ENCODE measurements at places on chromosomes 13 and 19.

- no peak for DNase-seq
Observed at GRCh38 chr19:16327911-16328823, 3.5 kb downstream of the KLF2 start.

DNA sequence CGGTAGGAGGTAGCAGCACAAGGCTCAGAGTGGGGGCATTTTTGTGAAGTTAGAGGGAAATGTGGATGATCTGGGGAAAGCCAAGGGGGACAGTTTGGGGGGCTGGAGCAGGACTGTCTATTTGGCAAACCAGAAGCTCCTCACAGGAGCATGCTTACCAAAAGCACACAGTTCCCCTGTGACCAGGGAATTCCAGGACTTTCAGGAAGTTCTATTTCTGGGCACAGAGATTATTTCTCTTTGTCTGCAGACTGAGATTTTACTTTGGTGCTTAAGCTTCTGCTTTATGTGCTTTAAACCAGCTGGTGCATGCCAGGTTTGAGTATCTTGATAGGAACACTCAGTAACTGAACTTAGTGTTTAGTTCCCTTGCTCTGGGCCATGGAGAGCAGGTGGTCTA is 525.3 kb downstream of the DIAPH3 start:
- no peak for DNase-seq

DNA sequence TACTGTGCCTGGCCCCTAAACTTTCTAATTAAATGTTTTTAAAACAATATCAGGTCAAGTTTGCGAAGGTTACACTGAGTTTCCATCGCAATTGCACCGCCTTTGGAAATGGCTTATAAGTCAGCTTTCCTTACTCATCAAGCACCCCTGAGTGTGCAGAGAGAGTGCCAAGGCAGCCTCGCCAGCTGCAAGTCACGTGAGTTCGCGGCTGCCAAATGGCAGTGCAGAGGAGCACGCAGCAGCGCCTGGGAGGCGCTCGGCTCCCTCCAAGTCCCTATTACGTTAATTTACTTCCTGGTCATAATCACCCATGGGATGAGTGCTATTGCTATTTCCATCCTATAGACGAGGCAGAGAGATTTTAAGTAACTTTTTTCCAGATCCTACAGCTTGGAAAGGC is 319.6 kb downstream of the TEX29 start:
- no peak for DNase-seq

- DNase-seq, result no peak
Observed at GRCh38 chr13:48715977-48716376, 62.2 kb downstream of the CYSLTR2 start.

- DNase-seq, result no peak
Observed at GRCh38 chr19:38693380-38694223, 46.2 kb downstream of the ACTN4 start.

DNA sequence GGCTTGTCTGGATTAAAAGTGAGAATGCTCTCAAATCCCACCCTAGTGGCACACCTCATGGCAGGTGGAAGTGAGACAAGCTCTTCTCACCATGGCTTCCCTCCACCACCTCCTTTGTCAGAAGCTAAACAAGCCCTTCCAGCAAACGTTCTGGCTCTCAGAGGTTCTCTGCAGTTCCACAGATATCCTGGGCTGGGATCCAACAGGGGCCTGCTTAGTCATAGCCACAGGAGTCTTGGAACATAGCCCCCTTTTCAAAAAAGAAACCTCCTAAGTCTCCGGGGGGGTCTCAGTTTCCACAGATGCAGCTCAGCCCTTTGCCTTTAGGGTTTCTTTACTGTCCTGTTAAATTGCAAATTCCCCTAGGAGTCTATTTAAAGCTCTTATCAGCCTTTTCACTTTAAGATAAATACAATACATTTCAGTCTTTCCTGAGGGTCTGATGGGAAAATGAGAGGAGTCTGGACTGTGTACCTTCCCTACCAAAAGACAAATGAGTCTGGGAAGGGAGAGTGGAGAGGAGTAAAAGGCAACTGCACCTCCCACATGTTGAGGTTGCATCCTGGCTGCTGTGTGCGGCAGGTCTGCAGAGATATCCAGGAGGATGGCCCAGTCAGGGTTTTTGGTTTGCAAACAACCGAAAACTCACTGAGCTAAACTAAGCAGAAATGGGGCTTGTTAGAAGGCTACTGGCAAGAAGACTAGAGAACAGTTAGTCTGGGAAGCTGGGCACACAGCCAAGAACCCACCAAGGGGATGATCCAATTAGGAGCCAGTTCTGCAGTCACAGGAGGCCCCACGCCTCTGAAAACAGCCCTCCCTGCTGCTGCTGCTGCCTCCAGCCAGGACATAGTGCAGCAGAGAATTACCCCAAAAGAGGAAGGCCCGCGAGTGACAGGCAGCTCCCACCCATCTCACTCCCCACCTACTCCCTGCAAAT is 41.4 kb upstream of the SERP2 start:
- DNase-seq, result no peak

GRCh38 chr13:32588736-32589135 is 2.5 kb downstream of the PDS5B start:
- no peak for DNase-seq

DNA sequence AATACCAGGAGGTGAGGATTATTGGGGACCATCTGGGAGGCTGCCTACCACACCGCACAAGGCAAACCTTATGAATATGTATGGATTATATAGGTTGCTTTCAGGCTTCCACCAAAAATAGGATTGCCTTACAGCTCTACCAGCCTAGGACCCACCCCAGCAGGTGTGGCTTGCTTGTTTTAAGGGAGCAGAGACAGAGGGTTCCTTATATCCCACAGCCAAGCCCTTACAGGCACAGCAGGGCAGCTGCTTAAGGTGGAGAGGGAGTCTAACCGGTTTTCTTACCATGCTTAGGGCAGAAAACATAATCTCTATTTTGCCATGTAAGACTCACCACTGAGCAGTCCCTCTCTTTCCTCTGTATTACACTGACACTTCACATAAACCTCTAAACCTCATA is 16.1 kb upstream of the TTYH1 start:
- DNase-seq, result no peak

- DNase-seq, result no peak
Observed at GRCh38 chr19:57512845-57513244, 13.1 kb downstream of the ZNF773 start.

DNA sequence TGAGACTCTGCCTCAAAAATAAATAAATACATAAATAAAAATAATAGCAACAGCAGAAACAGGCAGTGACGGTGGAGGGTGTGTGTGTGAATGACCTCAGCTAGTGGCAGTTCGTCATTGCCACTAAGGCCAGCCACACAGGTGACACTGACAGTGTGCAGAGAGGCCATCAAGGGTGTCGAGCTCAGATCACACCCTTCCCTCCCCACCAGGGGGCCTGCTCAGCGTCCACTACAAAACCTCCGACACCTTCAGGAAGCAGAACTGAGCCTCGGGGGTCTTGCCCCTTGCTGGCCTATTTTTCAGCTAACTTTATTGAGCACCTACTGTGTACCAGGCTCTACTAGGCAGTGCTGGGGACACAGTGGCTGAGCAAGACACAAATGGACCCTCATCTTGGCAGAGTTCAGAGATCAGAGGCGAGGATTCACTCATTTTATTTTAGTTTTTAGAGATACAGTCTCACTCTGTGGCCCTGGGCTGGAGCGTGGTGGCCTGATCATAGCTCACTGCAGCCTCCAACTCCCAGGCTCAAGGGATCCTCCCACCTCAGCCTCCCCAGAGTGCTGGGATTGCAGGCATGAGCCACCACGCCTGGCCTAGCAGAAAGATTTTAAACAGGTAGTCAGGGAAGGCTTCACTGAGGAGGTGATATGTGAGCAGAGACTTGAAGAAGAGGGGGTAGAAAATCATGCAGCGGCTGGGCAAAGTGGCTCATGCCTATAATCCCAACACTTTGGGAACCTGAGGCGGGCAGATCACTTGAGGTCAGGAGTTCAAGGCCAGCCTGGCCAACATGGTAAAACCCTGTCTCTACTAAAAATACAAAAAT is 30.3 kb upstream of the SEMA6B start:
- DNase-seq, result no peak

DNA sequence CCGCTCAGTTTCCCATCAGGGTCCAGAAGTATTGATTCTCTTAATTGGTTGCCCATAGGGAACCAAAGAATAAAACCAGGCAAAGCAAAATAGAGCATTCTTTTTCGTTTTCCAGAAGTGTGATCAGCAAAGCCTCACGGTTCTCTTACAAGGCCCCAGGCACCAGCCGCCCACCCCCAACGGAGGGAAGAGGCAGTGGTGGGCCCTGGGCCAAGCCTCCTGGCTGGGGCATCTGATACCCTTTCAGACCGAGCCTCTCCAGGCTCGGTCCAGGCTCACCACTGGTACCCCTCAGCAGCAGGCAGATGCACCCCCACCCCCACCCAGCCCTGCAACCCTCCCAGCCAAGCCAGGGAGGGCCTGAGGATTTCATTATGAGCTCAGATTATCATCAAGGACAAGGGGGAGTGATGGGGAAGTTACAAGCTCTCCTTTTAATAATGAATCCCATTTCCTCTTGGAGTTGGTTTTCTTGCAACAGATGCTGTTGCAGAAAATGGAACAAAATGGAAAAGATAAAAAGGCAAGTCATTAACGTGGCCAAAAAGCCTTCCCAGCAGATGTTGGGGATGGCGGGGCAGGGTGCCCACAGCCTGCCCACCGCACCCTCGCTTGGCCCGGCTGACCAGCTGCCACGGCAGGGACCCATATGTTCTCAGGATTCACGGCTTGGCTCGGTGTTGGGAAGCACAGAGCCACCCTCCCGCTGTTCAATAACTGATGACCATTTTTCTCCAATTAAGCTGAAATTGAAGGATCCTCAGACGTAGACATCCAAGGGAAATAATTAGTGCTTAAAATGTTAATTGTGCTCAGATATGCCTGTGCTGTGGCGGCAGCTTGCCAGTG is 45.9 kb upstream of the KCTD15 start:
- no peak for DNase-seq

DNA sequence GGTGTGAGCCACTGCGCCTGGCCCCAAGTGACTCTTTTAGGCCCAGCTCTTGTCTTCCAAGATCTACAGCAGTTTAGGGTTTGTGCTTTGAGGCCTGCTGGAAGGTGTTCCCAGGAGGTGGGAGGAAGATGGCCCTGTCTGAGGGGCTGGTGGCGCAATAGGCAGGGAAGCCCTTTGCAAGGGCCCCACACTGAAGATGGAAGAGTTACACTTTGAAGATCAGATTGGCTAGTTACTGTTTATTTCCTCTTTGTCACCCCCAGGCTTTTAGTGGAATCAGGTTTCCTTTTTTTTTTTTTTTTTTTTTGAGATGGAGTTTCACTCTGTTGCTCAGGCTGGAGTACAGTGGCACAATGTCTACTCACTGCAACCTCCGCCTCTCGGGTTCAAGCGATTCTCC is 1.9 kb upstream of the RABAC1 start:
- DNase-seq, result no peak

DNA sequence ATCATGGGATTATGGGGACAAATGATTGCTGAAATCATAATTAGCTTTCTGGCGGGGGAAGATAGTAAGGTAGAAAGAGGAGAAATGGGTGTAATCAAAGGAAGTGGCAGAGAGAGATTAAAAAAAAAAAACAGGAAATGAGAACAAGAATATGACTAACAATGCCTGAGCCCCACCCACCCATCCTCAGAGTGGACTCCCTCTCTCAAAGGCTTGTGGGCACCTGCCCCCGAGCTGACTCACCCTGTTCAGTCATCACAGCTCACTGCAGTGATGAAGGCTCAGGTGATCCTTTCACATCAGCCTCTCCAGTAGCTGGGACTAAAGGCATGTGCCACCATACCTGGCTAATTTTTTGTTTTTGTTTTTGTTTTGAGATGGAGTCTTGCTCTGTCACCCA is 26.4 kb upstream of the TPT1 start:
- peak; percentile 86 for DNase-seq

GRCh38 chr13:98488736-98489135 is 88.2 kb downstream of the STK24 start:
- no peak for DNase-seq

GRCh38 chr19:35217649-35217990 is 10.9 kb downstream of the FAM187B start:
- no peak for DNase-seq

- DNase-seq, result no peak
Observed at GRCh38 chr19:19489804-19490204, 25.5 kb downstream of the TSSK6 start.

GRCh38 chr13:53142306-53142705 is 113.7 kb downstream of the OLFM4 start:
- DNase-seq, result no peak

GRCh38 chr19:44401139-44402115 is at the start of gene ZNF285:
ZNF285 (minus strand) TSS chr19:44401608; CDS start chr19:44397213, 4,395 bp downstream.
- DNase-seq, result peak; percentile 79

DNA sequence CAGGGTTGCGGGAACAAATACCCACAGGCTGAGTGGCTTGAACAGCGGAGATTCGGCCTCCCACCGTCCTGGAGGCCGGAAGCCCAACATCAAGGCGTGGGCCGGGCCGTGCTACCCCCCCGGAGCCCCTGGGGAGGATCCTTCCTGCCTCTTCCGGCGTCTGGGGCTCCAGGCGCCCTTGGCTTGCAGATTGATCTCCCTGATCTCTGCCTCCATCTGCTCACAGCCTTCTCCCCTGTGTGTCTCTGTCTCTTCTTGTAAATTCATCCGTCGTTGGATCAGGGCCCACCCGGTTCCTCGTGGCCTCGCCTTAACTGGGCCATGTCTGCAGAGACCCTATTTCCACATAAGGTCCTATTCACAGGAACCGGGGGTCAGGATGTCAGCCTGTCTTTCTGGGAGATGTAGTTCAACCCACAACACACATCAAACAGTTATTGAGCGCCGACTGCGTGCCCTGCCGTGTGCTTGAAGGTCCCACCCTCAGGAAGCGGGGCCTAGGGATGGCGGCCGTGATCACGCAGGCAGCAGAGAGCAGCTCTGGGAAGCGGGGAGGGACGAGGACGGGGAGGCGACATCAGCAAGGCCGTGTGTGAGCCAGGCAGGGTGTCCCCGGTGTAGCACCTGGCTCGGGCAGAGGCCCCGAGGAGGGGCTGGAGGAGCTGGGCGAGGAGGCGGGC is 21.3 kb downstream of the HCN2 start:
- DNase-seq, result peak; percentile 55

DNA sequence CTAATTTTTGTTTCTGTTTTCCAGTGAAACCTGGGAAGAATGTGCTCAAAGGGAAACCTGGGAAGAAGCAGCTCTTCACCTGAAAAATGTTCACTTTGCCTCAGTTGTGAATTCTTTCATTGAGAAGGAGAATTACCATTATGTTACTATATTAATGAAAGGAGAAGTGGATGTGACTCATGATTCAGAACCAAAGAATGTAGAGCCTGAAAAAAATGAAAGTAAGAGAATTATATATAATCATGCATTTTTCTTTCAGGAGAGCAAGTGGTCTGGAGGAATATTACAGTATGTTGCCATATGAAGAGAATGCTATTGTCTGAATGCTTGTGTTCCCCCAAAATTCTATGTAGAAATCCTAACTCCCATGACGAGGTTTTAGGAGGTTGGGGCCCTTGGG is 3.4 kb downstream of the NUDT15 start:
- DNase-seq, result no peak

GRCh38 chr19:41708481-41708880 is at the start of gene CEACAM5:
CEACAM5 (plus strand) TSS chr19:41708626; CDS start chr19:41708732, 106 bp downstream.
- DNase-seq, result no peak
